ENCODE measurements at places on chromosomes 1 and 21.

- no peak for DNase-seq
Observed at GRCh38 chr1:20386323-20387081, 95.8 kb downstream of the VWA5B1 start.

DNA sequence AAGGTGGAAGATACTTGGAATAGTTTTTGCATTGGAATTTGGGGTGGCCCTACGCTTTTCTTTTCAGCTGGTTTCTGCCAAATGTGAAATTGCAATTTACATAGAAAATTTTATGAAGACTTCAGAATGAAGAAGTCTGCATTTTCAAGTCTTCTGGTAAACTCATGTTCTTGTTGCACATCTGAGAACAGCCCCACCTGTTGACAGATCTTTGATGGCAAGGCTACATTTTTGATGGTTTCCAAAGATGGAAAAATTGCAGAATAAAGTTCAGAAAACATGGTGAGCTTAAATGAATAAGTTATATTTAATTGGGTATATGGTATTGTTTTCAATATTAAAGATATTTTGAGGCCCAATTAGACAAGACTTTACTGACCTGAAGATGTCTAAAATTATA, 25.4 kb downstream of the OLFM3 start:
- DNase-seq = no peak

DNA sequence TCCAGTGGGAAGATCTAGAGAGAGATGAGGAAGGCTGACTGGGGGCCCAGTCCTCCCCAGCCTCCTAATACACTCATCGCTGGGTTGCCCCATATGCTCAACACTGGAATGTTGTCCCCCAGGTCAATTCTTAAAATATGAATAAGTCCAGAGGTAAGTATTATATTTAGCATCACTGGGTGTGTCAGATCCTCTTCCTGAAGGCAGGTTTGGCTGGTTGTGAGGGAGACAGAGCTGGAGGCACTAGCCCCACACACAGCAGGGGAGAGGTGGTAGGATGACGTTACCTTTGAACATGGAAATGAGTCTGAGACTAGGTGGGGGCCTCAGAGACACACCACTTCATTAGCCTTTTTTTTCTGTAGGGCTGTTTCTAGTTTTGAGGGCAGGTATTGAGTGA, 42.6 kb downstream of the SLC44A3 start:
- no peak for DNase-seq

- DNase-seq = no peak
Observed at GRCh38 chr21:29571949-29572348, 273.2 kb downstream of the BACH1 start.

- no peak for DNase-seq
Observed at GRCh38 chr1:62437273-62437940, 558 bp downstream of the USP1 start.

GRCh38 chr1:161727256-161727924, 6.0 kb downstream of the FCRLB start:
- no peak for DNase-seq

DNA sequence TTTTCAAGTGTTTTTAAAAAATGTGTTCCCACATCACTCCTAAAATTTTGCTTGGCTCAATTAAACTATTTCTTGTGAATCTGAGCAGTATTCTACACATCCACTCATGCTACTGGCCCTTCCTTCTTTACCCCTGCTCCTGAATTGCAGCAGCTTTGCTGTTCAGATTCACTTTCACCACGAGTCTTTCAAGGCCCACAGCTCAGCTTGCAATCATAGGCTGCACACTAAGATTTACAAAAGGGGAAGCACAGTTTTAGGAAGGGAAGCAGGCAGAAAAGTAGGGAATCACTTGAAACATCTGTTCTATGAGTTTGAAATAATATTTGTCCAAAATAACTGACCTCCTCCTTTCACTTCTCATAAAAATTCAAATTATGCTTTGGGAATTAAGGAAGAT, 70.9 kb upstream of the EDEM3 start:
- no peak for DNase-seq

- DNase-seq = no peak
Observed at GRCh38 chr1:42557230-42557851, 94.3 kb downstream of the CCDC30 start.

- no peak for DNase-seq
Observed at GRCh38 chr1:2602866-2603520, 16.4 kb downstream of the PRXL2B start.

GRCh38 chr1:74522148-74522547, 9.7 kb upstream of the LRRC53 start:
- DNase-seq = no peak

DNA sequence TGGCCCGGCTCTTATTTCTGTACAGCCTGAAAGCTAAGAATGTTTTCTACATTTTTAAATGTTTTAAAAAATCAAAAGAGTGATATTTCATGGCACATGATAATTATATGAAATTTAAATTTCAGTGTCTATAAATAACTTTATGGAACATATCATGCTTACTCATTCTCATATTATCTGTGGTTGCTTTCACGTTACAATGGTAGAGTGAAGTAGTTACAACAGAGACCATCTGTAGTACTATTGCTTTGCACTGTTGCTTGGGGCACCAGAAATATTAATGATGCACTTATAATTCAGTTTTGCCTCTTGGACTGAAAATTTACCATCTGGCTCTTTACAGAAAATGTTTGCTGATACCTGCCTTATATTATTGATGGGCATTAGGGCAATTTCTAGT, 481.6 kb downstream of the PLPP3 start:
- DNase-seq = no peak

DNA sequence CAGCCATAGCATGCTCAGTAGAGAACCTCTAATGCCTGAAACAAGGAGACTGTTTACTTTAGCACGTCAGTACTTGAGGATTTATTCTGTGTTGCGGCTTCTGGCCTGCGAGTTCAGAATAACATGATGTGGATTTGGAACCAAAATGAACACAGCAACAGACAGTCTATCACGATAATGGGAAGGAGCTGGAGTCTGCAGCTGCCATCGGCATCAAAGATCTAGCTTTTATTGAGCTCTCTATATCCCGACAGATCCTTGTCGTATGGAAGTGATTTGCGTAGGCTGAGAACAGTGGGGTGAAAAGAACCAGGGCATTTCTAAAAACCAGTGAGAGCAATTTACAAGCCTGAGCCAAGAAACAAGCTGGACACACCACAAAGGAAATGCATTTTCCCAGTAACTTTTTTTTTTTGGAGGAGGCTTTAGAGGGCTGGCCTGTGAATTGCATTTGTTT, 294.2 kb downstream of the KIF26B start:
- no peak for DNase-seq

GRCh38 chr1:245261786-245262185, 107.0 kb downstream of the KIF26B start:
- DNase-seq = no peak

- DNase-seq = peak; percentile 92
Observed at GRCh38 chr1:109546311-109547109, 1.9 kb upstream of the GNAI3 start.

DNA sequence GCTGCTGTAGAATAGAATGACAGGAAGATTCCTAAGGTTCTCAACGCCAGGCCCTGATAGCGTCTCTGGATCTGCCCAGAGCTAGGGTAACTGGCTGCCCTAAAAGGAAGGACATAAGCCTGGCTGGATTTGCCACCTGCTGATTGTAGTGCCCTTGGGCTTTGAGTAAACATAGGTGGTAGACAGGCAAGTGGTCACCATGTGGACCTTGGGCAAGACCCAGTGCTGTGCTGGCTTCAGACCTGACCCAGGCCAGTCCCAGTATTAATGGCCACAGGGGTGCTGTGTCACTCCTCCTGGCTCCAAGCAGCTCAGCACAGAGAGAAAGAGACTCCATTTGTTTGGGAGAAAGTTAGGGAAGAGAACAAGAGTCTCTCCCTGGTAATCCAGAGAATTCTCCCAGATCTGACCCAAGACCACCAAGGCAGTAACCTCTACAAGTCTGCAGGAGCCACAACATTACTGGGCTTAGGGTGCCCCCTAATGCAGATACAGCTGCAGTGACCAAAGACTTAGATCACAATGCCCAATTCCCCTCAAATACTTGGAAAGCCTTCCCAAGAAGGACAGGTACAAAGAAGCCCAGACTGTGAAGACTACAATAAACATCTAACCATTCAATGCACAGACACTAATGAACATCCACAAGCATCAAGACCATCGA, 44.5 kb downstream of the PHTF1 start:
- DNase-seq = no peak

- peak; percentile 66 for DNase-seq
Observed at GRCh38 chr1:82517586-82517985, 716.9 kb downstream of the ADGRL2 start.

DNA sequence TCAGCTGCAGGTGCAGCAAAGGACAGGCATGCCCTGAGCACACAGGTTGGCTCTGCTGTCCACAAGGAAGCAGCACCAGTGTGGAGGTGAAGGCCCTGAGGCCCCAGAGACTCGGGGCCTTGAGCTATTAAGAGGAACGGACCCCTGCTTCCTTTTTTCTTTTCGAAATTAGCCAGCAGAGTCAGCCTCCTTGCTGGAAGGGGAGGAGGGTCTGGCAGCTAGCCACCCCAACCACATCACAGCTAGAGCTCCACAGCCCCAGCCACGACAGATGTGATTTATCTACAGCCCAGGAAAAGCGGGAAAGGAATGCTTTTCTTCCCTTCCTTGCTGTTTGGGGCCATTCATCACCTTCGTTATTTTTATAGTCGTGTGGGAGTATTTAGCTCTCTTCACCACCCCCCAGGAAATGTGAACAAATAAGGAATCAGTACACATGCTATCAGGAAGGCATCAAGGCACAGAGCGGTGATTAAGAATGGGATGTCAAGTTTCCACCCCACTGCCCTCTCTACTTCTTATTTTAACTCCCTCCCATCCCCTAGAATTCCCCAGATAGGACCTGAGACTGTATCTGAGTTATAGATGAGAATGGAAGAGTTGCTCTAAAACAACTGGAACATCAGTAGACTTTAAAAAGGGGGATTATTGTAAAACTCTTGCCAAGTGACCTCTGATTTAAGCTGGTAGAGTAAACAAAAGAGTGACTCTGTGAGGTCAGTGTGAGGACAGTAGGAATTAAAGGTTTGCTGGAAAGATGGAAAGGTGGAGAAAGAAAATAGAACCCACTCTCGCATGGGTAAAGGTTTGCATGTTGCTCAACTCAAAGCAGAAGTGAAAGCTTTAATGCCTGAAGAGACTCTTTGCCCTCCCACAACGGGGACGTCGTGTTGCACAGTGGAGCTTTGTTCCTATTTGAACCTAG, 224.7 kb upstream of the GJB5 start:
- no peak for DNase-seq

GRCh38 chr1:177809819-177810218, 160.0 kb downstream of the SEC16B start:
- DNase-seq = no peak

GRCh38 chr1:98556521-98557158, 104.9 kb upstream of the SNX7 start:
- DNase-seq = no peak

- no peak for DNase-seq
Observed at GRCh38 chr1:156204686-156205085, 8.1 kb upstream of the PMF1 start.

- no peak for DNase-seq
Observed at GRCh38 chr1:29669158-29669871, 433.0 kb downstream of the PTPRU start.

DNA sequence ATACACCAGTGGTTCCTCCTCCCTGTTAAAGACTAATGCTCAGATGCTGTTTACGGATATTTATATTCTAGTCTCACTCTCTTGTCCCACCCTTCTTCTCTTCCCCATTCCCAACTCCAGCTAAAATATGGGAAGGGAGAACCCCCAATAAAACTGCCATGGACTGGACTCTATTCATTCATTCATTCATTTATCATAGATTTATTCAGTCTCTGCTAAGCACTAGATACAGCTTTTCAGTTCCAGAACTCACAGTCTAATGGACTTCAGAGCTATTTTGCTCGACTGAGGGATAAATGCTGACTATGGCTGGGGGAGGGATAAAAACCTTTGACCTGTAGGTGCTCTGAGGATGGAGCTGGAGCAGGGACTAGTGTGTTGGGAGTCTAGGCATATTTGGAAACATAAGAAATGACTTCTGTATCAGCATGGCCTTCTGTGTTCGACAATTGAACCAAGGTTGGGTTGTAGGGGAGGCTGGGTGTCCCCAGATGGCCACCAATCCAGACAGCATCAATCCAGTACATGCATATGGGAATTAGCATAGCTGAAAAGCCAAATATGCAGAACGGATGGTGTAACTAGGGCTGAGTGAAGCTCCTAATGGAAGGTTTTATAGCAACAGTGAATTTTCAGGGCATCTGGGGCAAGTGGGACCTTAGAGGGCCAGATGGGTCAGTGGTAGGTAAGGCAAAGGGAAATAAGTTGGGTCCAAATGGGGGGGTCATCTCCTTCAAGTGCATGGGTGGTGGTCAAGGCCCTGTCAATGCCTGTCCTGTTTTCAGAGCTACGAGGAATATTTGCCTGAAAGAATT, 4.1 kb downstream of the APOA2 start:
- DNase-seq = no peak

- DNase-seq = no peak
Observed at GRCh38 chr1:97108179-97108578, 386.6 kb downstream of the PTBP2 start.

GRCh38 chr1:30036229-30036547, 687.2 kb downstream of the MATN1 start:
- DNase-seq = no peak

DNA sequence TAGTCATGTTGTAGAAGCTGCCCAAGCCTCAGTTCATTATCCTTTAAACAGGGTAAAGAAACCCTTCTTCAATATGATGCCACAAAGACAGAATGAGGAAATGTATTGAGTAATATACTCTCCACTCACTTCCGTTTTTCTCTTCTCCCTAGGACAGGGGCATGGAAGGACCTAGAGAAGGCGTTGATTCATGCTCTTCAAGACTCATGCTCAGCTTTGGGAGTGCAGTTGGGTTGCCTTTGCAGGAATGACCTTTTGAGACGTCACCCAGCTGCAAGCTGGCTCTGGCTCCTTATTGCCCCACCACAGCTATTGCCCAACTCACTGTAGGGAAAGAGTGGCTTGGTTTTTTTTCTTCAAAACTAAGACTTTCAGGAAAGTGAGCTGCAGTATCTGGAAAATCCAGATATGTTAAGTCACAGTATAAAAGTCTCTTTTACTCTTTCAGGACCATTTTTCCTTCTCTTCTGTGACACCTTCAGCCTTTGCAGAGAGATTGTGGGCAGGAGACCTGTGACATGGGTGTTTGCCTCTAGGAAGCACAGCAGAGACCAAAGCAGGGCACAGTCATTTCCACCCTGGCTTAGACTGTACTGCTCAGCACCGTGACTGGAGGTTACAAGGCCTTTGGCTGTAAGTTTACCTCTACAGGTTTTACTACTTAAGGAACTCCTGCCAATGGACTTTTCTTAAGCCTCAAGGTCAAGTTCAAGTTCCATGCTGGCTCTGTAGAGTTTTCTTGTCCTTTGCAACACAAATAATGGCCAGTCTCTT, 39.5 kb downstream of the XCL2 start:
- peak; percentile 71 for DNase-seq

GRCh38 chr21:46009951-46010705, 28.6 kb downstream of the COL6A1 start:
- peak; percentile 47 for DNase-seq

DNA sequence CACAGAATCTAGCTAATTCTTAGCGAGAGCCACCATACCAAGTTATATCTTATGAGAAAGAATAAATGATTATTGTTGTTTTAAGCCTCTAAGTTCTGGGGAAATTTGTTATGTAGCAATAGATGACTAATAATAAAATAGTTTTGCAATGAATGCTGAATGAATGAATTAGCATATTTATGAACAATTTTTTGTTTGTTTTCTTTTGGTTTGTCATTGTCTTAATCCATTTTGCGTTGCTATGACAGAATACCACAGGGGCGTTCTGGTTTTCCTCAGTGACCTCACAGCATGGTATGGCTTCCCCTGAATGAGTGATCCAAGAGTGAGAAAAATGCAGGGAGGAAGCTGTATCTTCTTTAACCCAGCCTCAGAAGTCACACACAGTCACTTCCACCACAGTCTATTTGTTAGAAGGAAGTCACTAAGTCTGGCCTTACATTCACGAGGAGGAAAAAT, 53.8 kb upstream of the HPDL start:
- no peak for DNase-seq
